ENCODE measurements at places on chromosomes 11 and 22.

GRCh38 chr11:104365676-104366075, 201.7 kb upstream of the PDGFD start:
- no peak for DNase-seq

GRCh38 chr22:21000987-21001600, 824 bp downstream of the THAP7 start:
- no peak for DNase-seq

- DNase-seq: no peak
These were observed 13.5 kb downstream of the ACP2 start for GRCh38 chr11:47235163-47235562.

GRCh38 chr11:112439614-112440013, 179.0 kb upstream of the PLET1 start:
- no peak for DNase-seq

GRCh38 chr11:57482782-57483561, 22.6 kb downstream of the RTN4RL2 start:
- DNase-seq: no peak

DNA sequence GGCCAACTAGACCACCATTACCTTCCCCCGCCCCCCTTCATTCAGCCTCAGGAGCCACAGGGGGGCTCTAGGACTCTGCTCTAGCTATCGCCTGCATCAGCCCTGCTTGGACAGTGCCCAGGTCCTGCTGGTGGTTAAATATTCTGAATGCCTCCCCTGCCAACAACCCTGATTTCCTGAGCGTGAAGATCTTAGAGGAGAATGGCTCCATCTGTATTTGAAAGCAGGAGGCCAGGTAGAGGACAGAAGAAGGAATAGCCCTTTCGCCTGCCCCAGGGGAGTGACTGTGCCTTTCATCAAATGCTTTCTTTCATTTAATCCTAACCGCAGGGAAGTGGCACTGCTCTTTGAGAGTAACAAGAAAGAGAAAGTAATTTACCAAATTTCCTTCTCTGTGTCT, 69.2 kb downstream of the ISX start:
- no peak for DNase-seq

DNA sequence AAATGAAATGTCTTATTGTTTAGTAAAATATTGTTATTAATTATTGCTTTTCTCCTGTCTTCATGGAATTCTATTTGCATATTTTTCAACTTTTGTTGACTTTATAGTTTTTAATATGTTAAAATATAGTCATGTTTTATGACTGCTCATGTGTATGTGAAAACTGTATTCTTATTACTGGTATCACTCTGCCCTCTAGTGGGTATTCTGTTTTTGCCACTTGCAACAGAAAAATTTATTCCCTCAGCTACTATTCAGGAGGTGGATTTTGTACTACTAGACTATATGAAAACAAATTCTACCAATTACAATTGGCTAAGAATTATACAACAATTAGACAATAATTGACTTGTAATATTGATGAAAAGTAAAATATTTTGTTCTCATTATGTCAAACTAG, 45.0 kb downstream of the OR4C6 start:
- DNase-seq: peak; percentile 1

DNA sequence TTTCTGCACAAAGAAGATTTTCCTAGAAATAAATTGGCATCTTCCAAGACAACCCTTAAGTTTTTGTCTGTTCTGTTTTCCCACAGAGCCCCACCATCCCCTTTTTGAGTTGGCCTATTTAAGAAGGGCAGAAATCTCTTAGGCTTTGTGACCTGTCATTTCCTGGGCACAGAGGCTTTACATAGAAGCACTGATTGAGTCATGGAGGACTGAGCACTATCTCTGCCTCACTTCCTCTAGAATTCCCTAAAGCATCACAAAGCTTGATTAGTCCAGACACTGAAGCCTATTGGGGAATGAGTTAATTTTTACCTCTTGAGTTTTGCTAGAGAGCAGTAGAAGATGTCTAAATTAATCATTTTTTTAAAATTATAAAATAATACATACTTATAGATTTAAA, 25.4 kb downstream of the TRIM44 start:
- DNase-seq: no peak

GRCh38 chr11:14967581-14968243, 4.4 kb downstream of the CALCA start:
- DNase-seq: no peak

- DNase-seq: no peak
These were observed 17.0 kb upstream of the DDX10 start for GRCh38 chr11:108647701-108648527.

- no peak for DNase-seq
These were observed at the start of gene BID for GRCh38 chr22:17774206-17774925. BID (minus strand) TSS chr22:17774469; CDS start chr22:17750116, 24,353 bp downstream.

- no peak for DNase-seq
These were observed 101.4 kb downstream of the PARVA start for GRCh38 chr11:12478743-12479142.

- DNase-seq: no peak
These were observed 15.1 kb upstream of the CAPRIN1 start for GRCh38 chr11:34036456-34036855.

GRCh38 chr11:115103921-115104320, 400.3 kb downstream of the CADM1 start:
- no peak for DNase-seq

- DNase-seq: no peak
These were observed 27.3 kb downstream of the MRTFA start for GRCh38 chr22:40609216-40609615.

DNA sequence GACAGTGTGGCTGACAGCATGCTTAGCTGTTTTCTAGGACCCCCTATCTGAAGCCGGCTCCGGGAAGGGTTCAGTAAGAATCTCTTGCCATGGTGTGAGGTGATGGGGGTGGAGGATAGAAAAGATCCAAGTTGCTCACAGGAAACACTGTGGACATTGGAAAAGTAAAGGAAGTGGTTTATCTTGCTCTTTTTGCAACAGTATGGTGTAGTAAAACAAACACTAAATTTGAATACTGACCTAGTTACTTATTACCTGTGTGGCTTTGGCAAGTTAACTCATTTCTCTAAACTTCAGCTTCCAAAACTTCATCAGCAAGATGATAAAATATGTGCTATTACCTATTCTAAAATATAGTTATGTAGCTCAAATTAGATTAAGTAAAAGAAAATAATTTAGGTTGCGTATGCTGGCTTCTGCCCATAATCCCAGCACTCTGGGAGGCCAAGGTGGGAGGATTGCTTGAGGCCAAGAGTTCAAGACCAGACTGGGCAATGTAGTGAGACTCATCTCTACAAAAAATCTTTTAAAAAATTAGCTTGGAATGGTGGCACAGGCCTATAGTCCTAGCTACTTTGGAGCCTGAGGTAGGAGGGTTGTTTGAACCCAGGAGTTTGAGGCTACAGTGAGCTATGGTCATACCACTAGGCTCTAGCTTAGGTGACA, 51.6 kb upstream of the APOA1 start:
- DNase-seq: no peak

DNA sequence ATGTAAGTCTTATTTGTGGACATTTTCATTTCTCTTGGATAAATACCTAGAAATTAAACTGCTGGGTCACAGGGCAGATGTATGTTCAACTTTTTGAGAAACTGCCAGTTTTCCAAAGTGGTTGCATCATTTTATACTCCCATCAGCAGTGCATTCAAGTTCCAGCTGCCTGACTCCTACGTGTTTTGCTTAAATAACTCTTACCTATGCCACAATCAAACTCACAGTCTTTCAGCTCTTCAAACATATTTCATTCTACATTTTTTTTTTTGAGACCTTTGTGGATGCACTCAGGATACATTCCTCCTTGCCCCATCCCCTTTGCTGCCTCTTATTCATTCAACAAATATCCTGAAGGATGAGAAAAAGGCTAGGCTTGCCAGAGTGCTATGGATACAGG, 9.2 kb downstream of the TCF20 start:
- no peak for DNase-seq

DNA sequence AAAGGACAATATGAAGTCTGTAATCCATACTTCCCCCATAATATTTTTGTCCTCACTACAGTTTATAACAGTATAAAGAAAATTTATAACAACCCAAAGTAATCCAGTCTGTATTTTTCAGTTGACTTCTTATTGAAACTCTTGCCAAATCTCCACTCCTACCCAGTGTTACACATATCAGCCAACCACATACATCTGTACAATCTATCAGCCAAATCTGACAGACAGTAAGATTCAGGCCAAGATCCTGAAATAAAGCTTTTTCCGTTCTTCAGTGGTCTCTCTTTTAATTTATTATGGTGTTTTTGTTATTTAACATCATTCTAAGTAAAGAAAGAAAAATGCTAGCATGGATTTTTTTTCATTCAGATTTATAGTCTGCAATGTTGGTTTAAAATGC, 2370.9 kb upstream of the RAG2 start:
- DNase-seq: no peak
